T-helper 17 cell (primary cell): ENCODE measurements at places on chromosomes 4 and X. TPM values are rescaled to one million over a fixed set of nuclear protein-coding genes. Genes with fewer than 3 reads are reported as not detected.

GRCh38 chr4:39464886-39465501 is 6.1 kb downstream of the LIAS start:
- H3K36me3 ChIP-seq: peaks cover 4% of the 10 kb centered on the region
- H3K4me3 ChIP-seq: no peak overlapping the region
- H3K4me1 ChIP-seq: no peaks in the 10 kb centered on the region
- H3K27ac ChIP-seq: no peak overlapping the region
- no peak for DNase-seq

GRCh38 chr4:158781963-158782362 is 13.1 kb downstream of the FNIP2 start:
- H3K4me1 ChIP-seq: peaks cover 29% of the 10 kb centered on the region
- no peaks in the 10 kb centered on the region for H3K27me3 ChIP-seq
- H3K27ac ChIP-seq: no peak overlapping the region
- no peak for DNase-seq
- H3K36me3 ChIP-seq: no peaks in the 10 kb centered on the region
- no peak overlapping the region for H3K4me3 ChIP-seq

DNA sequence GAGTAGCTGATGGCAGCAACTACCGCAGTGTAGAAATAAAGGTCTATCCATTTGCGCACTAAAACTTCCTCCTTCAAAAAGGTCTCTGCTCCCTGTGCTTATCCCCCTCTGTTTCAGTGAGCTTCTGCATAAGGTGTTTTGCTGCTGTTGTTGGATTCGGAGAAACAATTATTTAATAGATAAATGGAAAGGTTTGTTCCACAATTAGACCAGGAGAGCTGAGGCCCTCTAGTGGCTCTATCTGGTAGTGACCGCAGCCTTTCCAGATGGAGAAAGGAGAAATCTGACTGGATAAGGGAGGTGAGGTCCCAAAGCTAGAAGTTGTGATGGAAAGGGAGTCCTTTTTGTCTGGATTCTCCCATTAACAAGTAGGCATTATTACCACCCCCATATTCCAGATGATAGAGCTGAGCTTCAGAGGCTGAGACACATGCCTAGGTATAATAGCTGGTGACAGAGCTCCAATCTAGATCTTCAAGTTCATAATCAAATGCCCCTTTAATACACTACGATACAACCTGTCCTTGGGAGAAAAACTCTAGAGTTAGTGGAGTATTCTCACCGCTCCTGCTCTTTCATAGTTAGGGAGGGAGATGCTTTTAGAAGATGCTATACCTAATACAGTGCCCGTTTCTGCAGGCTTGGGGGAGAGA is 5.1 kb upstream of the GABRQ start:
- H3K36me3 ChIP-seq: no peaks in the 10 kb centered on the region
- no peak overlapping the region for H3K27ac ChIP-seq
- no peaks in the 10 kb centered on the region for H3K4me1 ChIP-seq
- peaks cover 31% of the 10 kb centered on the region for H3K27me3 ChIP-seq
- no peak overlapping the region for H3K4me3 ChIP-seq
- no peak for DNase-seq

DNA sequence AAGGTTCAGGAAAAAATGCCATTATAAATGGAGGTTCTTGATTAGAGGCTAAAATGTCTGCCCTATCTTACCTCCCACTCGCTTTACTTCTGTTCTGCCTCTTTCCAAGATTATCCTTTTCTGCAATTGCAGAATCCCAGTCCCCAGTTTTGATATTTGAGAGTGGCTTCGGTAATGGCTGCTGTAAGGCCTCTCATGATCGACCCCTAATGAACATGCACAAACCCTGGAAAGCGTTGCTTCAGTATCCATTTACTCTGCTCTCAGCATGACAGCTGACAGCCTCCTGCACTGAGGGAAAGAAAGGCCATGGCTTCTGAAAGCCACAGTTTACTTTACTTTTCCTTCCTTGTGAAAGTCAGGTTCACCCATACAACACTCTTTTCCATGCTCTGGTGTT is 325.4 kb upstream of the GALNT7 start:
- no peak overlapping the region for H3K4me3 ChIP-seq
- no peak overlapping the region for H3K27ac ChIP-seq
- no peak for DNase-seq
- peaks cover 4% of the 10 kb centered on the region for H3K27me3 ChIP-seq
- no peaks in the 10 kb centered on the region for H3K36me3 ChIP-seq

GRCh38 chrX:65677954-65678469 is 10.6 kb downstream of the MSN start:
- no peak for DNase-seq
- peaks cover 3% of the 10 kb centered on the region for H3K36me3 ChIP-seq
- peak overlapping the region; percentile 79 for H3K4me3 ChIP-seq
- no peaks in the 10 kb centered on the region for H3K27me3 ChIP-seq
- H3K27ac ChIP-seq: peak overlapping the region; percentile 91
- peaks cover 53% of the 10 kb centered on the region for H3K4me1 ChIP-seq

GRCh38 chr4:83860200-83860599 is 324.3 kb downstream of the GPAT3 start:
- DNase-seq: no peak
- no peak overlapping the region for H3K4me3 ChIP-seq
- H3K27ac ChIP-seq: no peak overlapping the region
- no peaks in the 10 kb centered on the region for H3K36me3 ChIP-seq

The COL25A1 gene
- 0.47 TPM for total RNA-seq

The IL2RG gene
- total RNA-seq: 400 TPM

GRCh38 chr4:173647902-173648301 is 117.9 kb upstream of the HAND2 start:
- H3K27me3 ChIP-seq: peaks cover 18% of the 10 kb centered on the region
- H3K4me1 ChIP-seq: no peaks in the 10 kb centered on the region
- no peak overlapping the region for H3K4me3 ChIP-seq
- no peak for DNase-seq

DNA sequence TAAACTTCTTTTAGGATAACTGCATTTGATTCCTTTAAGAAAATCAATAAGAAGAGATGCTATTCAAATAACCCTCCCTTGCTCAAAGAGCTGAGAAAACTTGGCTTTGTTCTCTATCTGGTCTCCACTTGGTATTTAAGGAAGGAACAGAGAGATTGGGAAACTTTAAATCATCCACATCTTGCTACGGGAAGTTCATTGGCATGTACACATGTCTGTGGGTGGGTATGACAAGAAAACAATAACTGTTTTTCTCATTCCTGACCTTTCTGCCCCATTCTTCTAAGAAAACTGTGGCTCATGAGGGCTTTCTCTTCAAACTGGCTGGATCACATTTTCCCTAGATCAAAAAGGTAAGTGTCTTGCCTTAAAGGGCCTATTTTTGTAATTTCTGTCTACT is 6.0 kb downstream of the SEL1L3 start:
- H3K4me1 ChIP-seq: peaks cover 60% of the 10 kb centered on the region
- no peak for DNase-seq
- peak overlapping the region; percentile 99 for H3K27ac ChIP-seq
- H3K4me3 ChIP-seq: no peak overlapping the region
- no peaks in the 10 kb centered on the region for H3K27me3 ChIP-seq
- H3K36me3 ChIP-seq: peaks cover 2% of the 10 kb centered on the region

- H3K4me1 ChIP-seq: no peaks in the 10 kb centered on the region
- H3K27ac ChIP-seq: no peak overlapping the region
- H3K27me3 ChIP-seq: peaks cover 28% of the 10 kb centered on the region
- no peak overlapping the region for H3K4me3 ChIP-seq
- no peak for DNase-seq
- H3K36me3 ChIP-seq: no peaks in the 10 kb centered on the region
Measured at GRCh38 chrX:151754047-151754429, 19.5 kb downstream of the CNGA2 start.

The ZBTB49 gene
- total RNA-seq: 12.9 TPM

The PAGE1 gene
- total RNA-seq: not detected

- H3K4me1 ChIP-seq: peaks cover 8% of the 10 kb centered on the region
- H3K4me3 ChIP-seq: no peak overlapping the region
- no peak overlapping the region for H3K27ac ChIP-seq
- no peak for DNase-seq
Measured at GRCh38 chr4:7189475-7190277, 2.7 kb upstream of the SORCS2 start.

The DCAF4L1 gene
- total RNA-seq: 0.10 TPM

DNA sequence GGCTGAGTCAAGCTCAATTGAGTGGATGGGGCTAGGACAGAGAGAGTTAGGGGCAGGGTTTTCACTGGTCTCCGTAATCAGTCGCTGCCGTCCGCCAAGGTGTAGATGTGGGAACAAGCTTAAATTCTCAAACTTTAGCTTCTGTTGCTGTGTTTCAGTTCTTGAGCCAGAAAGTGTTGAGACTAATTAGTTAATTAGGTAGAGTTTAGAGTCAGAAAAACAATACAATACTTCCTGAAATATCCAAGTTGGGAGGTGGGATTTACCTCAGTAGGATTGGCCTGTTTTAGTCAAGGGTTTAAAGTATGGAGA is 1.1 kb upstream of the UBE2D3 start:
- no peaks in the 10 kb centered on the region for H3K27me3 ChIP-seq
- peaks cover 4% of the 10 kb centered on the region for H3K36me3 ChIP-seq
- H3K27ac ChIP-seq: no peak overlapping the region
- no peak overlapping the region for H3K4me3 ChIP-seq

The DACH2 gene
- not detected for total RNA-seq

- no peaks in the 10 kb centered on the region for H3K27me3 ChIP-seq
- no peak overlapping the region for H3K27ac ChIP-seq
- DNase-seq: no peak
- H3K36me3 ChIP-seq: peaks cover 4% of the 10 kb centered on the region
- no peak overlapping the region for H3K4me3 ChIP-seq
Measured at GRCh38 chr4:159106636-159107035, 3.8 kb downstream of the RAPGEF2 start.

DNA sequence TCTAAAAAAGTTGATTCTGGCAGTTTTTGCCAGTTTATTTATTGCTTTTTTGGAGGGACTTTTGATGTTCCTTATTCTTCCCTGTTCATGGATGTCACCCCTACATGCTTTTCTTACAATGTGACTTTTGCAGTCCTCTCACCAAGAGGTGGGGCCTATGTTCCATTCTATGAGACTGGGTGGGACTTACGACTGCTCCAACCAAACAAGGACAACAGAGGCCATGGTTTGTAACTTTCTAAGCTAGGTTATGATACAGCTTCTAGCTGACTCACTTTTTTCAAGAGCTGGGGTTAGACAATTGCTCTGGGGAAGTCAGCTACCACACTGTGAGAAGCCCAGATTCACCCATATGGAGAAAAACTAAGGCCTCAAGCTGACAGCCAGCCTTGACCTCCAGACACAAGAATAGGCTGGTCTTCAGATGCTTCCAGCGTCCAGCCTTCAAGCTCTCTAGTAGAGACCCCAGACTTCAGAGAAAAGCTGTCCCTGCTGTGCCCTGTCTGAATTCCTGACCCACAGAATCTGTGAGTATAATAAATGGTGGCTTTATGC is 39.5 kb downstream of the ENOPH1 start:
- no peaks in the 10 kb centered on the region for H3K27me3 ChIP-seq
- no peak for DNase-seq
- H3K4me3 ChIP-seq: no peak overlapping the region

DNA sequence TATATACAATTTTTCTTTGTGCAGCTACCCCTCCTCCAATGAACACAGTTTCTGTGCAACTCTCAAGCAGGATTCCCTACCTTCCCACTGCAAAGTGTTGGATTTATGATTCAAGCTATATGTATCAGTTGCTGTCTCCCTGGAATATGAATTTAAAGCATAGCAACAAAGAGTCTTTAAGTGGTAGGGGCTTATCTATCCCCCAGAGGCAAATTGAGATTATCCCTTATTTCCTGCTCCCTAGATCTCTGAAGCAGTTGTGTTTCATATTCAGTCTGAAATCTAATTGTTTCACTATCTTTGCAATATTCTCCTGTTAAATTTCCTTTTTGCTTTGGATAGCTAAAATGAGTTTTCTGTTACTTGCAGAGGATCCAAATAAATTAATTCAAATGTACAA is 263.0 kb downstream of the IQCM start:
- no peak overlapping the region for H3K4me3 ChIP-seq

GRCh38 chrX:10062980-10063379 is 93.8 kb upstream of the CLCN4 start:
- DNase-seq: no peak
- H3K27me3 ChIP-seq: no peaks in the 10 kb centered on the region
- no peak overlapping the region for H3K27ac ChIP-seq
- H3K4me3 ChIP-seq: no peak overlapping the region

GRCh38 chr4:152605031-152605430 is 69.1 kb upstream of the FBXW7 start:
- DNase-seq: no peak
- no peaks in the 10 kb centered on the region for H3K27me3 ChIP-seq
- H3K4me3 ChIP-seq: no peak overlapping the region
- no peak overlapping the region for H3K27ac ChIP-seq

DNA sequence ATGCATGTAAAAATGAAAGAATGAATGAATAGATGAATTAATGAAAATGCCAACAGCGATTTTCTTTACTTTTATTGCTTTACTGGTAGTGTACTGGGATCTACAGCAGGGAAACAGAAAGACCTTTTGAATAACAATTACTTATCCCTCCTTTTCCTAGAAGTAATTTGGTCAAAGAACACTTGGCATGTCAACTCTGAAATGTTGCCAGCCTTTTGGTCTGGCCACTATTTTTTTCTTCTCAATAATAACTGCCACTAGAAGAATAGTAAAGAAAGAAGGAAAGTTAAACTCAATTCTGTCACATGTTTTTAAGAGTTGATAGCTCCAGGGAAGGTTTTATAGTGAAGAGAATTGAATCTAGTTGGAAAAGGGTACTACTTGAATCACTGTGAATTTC is 52.9 kb downstream of the EPHA5 start:
- H3K36me3 ChIP-seq: no peaks in the 10 kb centered on the region
- no peak overlapping the region for H3K4me3 ChIP-seq
- no peak overlapping the region for H3K27ac ChIP-seq
- H3K4me1 ChIP-seq: no peaks in the 10 kb centered on the region
- H3K27me3 ChIP-seq: no peaks in the 10 kb centered on the region

GRCh38 chr4:2212831-2213230 is 29.1 kb downstream of the HAUS3 start:
- DNase-seq: no peak
- no peaks in the 10 kb centered on the region for H3K27me3 ChIP-seq
- no peak overlapping the region for H3K27ac ChIP-seq
- H3K4me1 ChIP-seq: peaks cover 3% of the 10 kb centered on the region
- no peak overlapping the region for H3K4me3 ChIP-seq

DNA sequence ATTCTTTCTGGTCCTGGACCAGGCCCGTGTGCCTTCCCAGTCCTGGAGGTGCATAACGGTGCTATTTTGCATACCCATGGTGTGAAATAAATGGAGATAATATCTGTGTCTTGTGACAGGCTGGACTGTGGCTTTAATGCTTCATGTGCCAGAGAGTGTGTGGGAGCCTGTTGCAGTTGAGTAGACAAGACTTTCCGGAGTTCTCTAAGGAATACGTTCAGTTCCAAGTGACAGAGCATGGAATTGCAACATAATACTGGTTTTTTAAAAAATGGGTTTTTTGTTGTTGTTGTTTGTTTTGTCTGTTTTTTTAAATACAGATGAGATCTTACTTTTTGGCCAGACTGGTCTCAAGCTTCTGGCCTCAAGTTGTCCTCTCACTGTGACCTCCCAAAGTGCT is 74.0 kb downstream of the HPRT1 start:
- no peak overlapping the region for H3K4me3 ChIP-seq
- DNase-seq: no peak
- no peak overlapping the region for H3K27ac ChIP-seq
- no peaks in the 10 kb centered on the region for H3K4me1 ChIP-seq

GRCh38 chrX:19107035-19107434 is 15.2 kb downstream of the ADGRG2 start:
- no peak overlapping the region for H3K4me3 ChIP-seq
- no peak overlapping the region for H3K27ac ChIP-seq
- H3K27me3 ChIP-seq: peaks cover 17% of the 10 kb centered on the region
- no peak for DNase-seq
- no peaks in the 10 kb centered on the region for H3K36me3 ChIP-seq

The BST1 gene
- 0.89 TPM for total RNA-seq

The SMIM10 gene
- total RNA-seq: not detected
